ENCODE measurements at places on chromosomes 6 and 20. TPM values are rescaled to one million over a fixed set of nuclear protein-coding genes. Genes with fewer than 3 reads are reported as not detected.

DNA sequence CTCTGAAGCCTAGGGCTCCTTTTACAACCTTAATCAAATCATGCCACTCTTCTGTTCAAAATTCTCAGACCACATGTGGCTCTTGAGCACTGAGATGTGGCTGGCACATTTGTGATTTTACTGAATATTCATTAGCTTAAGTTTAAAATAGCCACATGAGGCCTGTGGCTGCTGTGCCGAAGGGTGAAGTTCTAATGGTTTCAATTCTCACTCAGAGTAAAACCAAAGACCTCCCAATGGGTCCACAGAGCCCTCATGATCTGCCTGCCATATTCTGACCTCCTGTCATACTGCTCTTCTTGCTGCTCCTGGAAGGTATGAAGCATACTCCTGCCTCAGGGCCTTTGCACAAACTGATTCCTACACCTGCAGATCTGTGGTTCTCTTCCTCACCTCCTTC lies 7.8 kb upstream of the CST3 start:
- no peak for DNase-seq

- no peak for DNase-seq
These were observed 123.8 kb upstream of the AKIRIN2 start for GRCh38 chr6:87825821-87826221.

DNA sequence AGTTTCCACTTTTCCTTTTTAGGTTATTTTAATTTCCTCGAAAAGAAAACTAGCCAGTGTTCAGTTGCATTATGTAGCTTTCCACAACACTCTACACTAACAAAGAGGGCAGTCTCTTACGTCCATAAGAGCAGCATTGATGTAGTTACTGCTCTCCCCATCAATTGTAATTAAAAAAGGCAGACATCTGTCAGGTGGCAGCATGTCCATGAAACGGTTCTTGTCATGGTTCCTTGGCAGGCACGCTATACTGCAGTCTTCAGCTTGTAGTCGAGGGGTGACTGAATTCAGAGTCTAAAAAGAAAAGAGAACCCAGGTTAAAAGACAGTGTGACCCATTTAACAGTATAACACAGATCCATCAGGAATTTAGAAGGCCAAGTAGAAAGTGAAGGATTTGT lies 80.1 kb upstream of the THEMIS start:
- no peak for DNase-seq

- DNase-seq = no peak
These were observed 21.0 kb downstream of the PMEPA1 start for GRCh38 chr20:57688864-57689263.

- DNase-seq = no peak
These were observed 23.0 kb upstream of the IL17A start for GRCh38 chr6:52162940-52163908.

DNA sequence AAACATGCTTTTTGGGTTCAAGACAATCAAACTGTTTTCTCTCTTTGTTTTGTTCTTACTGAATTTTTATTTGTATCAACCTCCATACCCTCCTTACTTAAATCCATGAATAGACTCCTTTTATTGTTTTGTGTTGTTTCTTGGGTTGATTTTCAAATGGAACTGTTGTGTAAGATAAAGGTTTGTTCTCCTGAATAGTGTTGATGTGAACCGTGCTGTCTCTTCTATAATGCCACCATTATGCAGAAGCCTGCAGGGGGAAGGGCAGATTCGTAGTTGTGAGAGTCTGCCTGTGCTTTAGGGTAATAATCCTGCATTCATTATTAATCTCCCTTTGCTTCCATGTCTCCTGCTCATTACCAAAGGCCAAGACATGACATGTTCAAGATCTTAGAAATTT lies 105.9 kb downstream of the CDKAL1 start:
- no peak for DNase-seq

GRCh38 chr20:40197691-40198090 lies 491.3 kb downstream of the MAFB start:
- no peak for DNase-seq

DNA sequence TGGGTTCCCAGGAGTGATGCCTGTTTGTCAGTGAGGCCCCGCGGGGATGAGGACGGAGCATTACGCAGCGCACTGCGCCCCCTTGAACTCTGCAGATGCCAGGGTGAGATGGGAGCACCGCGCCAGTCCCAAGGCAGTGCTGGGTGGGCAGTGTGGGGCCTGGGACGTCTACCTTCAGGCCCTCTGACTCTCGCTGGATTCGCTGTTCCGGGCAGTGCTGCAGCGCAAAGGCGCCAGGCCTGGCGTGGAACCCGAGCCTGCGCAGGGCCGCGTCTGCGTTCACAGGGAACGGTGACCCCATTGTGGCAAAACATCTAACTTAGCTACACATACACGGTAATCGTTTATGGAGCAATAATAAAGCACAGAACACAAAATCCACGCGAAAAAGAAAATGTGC lies 257.3 kb downstream of the QKI start:
- no peak for DNase-seq

- DNase-seq = peak; percentile 72
These were observed 23.8 kb upstream of the SMOC2 start for GRCh38 chr6:168417191-168417590.

DNA sequence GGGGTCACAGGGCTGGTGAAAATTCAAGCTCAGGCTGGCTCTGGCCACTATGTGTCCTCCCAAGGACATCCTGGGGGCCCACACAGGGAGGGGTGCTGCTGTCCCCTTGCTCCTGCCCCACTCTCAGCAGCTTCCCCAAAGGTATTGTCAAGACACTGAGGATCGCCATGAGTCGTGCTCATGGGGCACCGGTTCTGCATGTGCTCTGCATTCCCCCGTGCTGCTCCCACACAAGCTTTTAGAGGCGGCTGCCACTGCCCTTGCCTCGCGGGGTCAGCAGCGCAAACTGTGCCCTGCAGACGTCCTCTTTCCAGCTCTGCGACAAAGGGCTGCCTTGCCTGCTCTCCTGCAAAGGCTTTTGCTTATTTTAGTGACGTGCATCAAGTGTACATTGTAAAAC lies 179.8 kb downstream of the ERMARD start:
- DNase-seq = no peak

- no peak for DNase-seq
These were observed 431.9 kb upstream of the CDH4 start for GRCh38 chr20:60820149-60820548.

DNA sequence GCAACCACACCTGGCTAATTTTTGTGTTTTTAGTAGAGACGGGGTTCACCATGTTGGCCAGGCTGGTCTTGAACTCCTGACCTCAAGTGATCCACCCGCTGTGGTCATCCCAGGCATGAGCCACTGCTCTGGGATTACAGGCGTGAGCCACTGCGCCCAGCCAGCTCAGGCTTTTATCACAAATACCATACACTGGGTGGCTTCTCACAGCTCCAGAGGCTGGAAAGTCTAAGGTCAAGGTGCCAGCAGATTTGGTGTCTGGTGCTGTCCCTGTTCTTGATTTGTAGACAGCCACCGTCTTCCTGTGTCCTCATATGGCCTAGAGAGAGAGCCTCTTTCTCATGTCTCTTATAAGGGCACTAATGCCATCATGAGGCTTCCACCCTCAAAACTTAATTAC lies 25.9 kb downstream of the SHLD1 start:
- DNase-seq = no peak

DNA sequence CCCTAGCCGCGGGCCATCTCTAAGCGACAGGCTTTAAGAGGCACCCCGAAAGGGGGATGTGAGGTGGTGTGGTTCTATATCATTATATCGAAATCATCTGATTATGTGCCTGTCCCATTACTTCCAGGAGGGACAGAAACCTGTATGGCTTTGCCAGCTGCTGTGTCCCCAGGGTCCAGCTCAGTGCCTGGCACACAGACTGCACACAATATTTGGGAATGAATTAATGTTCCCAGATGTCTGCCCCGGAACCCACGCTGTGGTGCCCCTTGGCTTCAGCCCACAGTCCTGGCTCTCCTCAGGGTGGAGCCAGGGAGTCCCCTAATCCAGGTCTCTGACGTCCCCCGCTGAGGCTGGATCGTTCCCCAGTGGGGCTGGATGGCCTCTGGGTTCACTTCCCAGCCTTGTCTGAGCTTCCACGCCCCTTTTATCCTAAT lies 8.9 kb upstream of the AHCY start:
- no peak for DNase-seq

- no peak for DNase-seq
These were observed 141.1 kb upstream of the CITED2 start for GRCh38 chr6:139515511-139515910.

Gene PPP1R16B
- 24.3 TPM for total RNA-seq

Gene EBF4
- 6.0 TPM for total RNA-seq

Gene PTPRK
- 13.6 TPM for total RNA-seq

Gene PTK6
- 0.10 TPM for total RNA-seq

Gene NAA20
- total RNA-seq = 71.8 TPM

Data from mesenteric fat pad (tissue), 1 donor.